Esophagus mucosa (tissue), 1 donor: ENCODE measurements at places on chromosomes 2 and 18. TPM values are rescaled to one million over a fixed set of nuclear protein-coding genes. Genes with fewer than 3 reads are reported as not detected.

DNA sequence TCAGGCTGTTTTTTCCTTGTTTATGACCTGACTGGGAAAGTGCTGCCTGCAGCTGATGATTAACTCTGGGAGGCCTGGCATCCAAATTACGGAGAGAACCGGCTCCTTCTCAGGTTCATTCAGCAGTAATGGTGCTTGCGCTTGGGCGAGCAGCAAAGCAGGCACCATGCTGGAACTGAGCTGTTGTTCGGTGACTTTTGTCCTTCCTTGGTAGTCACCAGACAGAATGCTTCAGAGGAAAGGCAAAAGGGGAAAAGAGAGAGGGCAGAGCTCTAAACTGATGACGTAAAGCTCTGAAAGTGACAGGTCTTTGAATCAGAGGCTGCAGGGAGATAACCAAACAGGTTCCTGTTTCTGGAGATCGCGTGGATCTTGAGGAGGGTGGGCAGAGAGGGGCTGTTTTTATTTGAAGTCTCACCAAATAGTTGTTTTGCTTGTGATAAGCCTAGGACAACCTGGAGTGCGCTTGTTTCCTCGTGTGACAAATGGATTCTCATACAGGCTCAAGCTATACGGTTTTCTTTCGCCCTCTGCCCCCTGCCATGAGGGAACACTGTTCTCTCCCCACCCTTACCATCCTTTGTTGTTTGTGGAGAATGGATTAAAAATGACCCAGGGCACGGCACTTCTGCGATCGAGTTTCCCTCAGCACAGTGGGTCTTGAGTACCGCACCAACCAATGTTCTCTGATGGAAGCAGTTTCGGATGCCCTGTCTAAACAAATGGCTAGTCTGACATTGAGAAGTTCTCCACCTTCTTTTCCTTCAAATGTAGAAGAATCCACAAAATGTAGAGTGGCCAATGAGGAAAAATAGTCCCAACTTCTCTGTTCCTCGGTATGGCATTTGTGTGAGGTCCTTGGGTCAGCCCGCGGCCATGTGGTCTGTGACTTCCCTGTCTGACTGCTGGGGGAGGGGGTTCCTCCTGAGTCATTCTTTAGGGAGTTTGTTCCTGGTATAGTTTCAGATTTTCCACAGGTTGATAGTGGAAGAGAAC, 1.3 kb downstream of the RASGRP3 start:
- no peak for ATAC-seq

DNA sequence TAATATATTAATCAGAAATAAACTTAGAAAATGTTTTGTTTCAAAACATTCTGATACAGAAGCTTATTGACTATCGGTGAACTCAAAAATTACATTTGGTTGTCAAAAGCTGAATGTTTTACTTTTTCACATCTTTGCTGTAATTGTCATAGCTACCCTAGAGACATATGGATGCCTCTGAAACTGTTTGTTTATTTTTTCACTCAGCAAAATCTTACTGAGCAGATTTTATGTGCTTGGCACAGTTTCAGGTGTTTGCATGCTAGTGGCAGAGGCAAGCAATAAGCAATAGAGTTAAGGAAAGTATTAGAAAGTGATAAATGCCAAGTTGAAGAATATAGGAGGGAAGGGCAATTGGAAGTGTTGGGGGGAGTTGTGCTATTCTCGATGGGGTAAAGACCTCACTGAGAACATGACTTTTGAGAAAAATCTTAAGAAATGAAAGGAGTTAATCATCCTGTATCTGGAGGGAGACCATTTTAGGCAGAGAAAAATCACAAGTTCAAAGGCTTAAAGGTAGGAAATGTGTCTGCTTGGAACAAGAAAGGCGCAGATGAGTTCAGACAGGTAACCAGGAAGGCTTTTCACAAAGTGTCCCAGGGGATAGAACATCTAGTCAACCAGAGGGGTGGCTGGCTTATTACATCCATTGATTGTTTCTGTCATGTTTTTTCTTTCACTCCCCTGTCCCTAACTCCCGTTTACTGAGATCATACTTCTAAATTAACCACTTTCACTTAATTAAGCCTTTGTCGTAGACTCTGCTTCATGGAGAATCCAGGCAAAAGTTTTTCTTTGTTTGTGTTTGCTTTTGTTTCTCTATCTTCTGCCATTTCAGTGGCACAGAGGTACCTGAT, 27.2 kb upstream of the COBLL1 start:
- ATAC-seq, result no peak

GRCh38 chr2:8289111-8289510, 392.7 kb upstream of the ID2 start:
- no peak for ATAC-seq

- no peak for ATAC-seq
These were observed 375.8 kb upstream of the FANCL start for GRCh38 chr2:58616961-58617360.

DNA sequence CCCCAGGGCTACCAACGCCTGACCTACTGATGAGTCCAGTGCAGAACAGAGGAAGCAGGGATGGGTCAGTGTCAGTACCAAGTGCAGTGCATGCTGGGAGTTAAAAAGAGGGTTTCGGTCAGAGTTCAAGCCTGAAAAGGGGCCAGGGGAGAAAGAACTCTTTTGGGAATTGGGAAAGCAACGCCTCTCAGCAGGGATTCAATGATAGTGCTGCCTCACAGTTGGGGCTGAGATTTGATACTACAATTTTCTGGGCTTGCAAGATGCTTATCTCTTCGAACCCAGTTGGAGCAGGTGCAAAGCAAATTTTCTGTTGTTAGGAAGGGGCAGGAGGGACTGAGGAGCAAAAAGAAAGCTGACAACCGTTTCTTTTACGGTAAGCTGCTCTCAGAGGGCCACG, 82.6 kb downstream of the CERKL start:
- no peak for ATAC-seq

KRTCAP3 gene
- 26.0 TPM for total RNA-seq

COL3A1 gene
- 43.8 TPM for total RNA-seq

DNA sequence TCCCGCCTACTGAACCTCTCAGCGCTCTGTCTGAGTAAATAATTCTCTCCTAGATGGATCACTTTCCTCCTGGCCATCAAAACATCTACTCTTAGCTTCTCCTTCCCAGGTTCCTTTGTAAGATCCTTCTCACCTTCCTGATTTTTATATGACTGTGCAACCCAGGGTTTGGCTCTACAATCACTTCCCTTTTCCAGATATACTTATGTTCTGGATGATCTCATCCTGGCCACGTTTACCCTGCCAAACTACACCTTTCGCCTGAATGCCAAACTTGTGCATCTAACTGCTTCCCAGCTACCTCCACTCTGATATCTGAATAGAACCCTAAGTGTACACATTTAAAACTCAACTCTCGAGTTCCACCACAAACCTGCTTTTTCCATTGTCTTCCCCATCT, 290.5 kb upstream of the REV1 start:
- ATAC-seq, result no peak

GRCh38 chr2:162994718-162995117, 156.2 kb upstream of the KCNH7 start:
- no peak for ATAC-seq

CDK15 gene
- 0.12 TPM for total RNA-seq

GRCh38 chr2:62114564-62114963, 81.4 kb upstream of the B3GNT2 start:
- no peak for ATAC-seq

- peak; percentile 52 for ATAC-seq
These were observed 453 bp upstream of the ANTXR1 start for GRCh38 chr2:69012310-69013141.

DNA sequence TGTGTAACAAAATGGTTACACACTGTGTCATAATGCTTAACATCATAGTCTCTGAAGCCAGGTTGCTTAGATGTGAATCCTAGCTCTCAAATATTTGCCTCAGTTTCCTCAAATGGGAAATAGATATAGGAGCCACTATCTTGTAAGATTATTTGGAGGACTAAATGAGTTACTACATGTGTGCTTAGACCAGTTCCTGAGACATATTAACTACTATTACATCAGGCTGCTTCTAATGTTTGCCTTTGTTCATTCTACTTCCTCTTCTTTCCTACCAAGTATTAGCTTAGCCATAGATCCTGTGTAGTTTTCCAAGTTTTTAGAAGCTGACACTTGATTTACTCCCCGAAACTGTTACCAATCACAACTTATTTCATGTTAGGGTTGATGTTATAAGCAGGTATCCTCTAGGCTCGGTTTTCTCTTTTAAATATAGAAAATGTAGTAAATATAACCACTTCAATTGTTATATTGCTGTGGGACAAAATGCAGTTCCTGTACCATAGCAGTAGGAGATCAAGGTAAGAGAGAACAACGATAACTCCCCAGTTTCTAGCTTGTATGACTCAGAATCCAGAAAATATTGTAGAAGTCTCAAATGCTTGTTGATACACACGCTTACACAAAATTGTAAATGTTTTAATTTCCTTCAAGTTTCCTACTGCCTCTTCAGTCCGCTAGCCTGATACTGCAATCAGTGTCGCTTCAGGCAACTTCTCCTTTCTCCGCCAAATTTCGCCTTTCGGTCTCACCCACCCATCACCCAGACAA, 751 bp upstream of the DNAJC10 start:
- ATAC-seq, result peak; percentile 49

DNA sequence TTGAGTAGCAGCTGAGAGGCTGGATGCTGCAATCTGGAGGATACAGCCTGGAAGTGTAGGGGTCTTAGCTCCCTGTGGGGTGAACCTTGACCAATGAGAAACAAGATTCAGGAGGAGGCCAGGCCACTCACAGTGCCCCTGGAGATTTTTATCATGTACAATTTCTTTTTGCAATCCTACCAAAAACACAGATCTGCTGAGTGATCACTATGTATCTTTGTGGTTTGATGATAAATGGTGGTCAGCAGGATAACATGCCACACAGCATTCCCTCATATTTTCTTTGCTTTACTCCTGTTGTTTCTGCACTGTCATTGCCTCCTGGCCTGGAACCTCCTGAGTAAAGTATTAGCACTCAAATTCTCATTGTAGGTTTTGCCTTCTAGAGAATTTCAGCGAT, 357.9 kb downstream of the THSD7B start:
- no peak for ATAC-seq

HAAO gene
- 4.1 TPM for total RNA-seq

GRCh38 chr2:42464631-42465030, 29.2 kb downstream of the KCNG3 start:
- no peak for ATAC-seq

SERPINB12 gene
- total RNA-seq, result 0.60 TPM

FBXO11 gene
- 37.1 TPM for total RNA-seq

GRCh38 chr18:58195278-58195765, 151.3 kb downstream of the NEDD4L start:
- ATAC-seq, result peak; percentile 85

DNA sequence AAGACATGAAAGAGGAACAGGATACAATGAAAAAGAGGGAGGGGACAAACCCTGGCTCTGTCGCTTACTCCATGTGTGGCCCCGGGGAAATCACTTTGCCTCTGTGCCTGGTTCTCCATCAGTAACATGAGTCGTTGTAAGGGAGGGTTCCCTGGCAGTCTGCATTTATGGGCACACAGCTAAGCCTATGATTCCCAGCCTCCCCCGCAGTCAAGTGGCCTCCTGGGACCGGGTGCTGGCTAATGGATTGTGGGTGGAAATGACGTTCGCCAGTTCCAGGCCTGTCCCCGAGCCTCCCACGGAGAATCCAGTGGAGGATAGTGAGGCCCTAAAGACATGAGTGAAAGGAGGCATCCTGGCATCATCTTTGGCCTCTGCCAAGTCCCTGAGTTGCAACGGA, 42.7 kb downstream of the SFXN5 start:
- ATAC-seq, result no peak

TMEM17 gene
- total RNA-seq, result 2.3 TPM

RGPD3 gene
- 0.04 TPM for total RNA-seq

- ATAC-seq, result no peak
These were observed 42.0 kb downstream of the MAPRE2 start for GRCh38 chr18:35083174-35083712.

DNA sequence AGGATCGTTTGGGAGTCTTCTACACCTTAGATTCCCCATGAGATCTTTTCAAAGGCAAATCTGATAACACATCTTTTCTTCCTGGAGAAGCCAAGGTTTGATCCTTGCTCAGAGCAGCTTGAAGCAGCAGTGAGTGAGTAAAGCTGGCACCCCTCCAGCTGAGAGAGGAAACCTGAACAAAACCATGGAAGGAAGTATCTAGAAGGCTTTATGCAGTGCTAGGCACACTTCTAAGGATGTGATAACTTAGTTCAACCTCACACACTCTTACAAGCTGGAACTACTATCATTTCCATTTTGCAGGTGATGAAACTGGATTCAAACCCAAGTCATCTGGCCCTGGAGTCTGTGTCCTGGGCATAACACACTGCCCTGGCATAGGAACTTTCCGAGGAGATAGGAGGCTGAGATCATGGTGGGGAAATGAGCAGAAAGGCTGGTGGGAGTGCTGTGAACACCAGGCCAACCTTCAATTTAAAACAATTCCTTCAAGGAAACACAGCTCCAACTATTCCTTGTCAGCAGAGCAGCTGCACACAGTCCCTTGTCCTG, 71.2 kb downstream of the CTAGE1 start:
- no peak for ATAC-seq

DNA sequence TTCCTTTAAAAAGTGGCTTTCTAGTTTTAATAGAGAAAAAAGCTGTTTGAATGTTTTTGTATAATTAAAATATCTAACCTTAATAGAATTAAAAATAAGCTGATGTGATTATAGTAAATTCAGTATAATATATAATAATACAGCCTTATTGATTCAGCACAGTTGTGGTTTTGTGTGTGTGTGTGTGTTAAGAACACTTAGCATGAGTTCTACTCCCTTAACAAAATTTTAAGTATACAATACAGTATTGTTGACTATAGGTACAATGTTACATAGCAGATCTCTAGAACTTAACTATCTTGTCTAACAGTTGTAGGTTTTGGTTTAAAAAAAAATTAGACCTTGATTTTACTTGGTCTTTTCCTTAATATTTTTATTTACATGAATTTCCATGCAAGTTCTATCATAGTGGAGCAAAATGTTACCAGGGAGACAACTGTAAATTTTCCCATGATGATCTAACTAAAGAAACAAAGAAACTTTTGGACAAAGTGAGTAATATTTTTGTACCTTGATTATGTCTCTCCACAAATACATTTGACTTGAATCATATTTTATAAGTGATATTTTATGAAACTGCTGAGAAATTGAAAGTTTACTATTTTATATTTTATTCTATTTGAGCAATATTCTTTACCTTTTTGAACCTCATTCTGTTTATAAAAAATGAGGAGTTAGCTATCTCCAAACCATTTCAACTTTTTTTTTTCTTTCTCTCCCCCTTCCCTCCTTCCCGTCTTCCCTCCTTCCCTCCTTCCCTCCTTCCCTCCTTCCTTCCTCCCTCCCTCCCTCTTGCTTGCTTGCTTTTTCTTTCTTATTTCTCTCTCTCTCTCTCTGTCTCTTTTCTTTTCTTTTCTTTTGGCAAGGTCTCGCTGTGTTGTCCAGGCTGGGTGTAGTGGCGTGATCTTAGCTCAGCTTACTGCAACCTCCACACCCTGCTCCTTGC, 46.3 kb downstream of the ZC3H6 start:
- ATAC-seq, result no peak

TLX2 gene
- total RNA-seq, result not detected

GRCh38 chr18:2657788-2658458, 2.4 kb downstream of the SMCHD1 start:
- ATAC-seq, result no peak

DNA sequence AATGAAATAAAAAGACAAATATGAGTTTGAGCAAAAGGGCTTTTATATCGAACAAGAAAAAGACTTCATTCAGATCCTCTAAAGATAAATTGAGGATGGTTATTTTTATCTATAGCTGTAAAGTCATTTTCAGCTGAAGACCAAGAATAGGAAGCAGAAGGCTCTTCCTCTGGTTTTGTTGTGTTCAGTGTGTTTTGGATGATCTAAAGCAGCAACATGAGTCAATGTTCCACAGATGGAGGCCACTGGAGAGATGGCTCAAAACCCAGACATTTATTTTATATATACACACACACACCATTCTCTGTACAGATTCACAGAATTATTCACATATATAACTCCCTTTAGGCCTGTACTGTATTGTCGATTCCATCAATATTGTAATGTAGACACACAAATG, 424.3 kb downstream of the MBD2 start:
- no peak for ATAC-seq
